ENCODE measurements at places on chromosomes 4 and X.
A peak's percentile ranks its signal among the peaks of the same experiment; 100 is the strongest.

DNA sequence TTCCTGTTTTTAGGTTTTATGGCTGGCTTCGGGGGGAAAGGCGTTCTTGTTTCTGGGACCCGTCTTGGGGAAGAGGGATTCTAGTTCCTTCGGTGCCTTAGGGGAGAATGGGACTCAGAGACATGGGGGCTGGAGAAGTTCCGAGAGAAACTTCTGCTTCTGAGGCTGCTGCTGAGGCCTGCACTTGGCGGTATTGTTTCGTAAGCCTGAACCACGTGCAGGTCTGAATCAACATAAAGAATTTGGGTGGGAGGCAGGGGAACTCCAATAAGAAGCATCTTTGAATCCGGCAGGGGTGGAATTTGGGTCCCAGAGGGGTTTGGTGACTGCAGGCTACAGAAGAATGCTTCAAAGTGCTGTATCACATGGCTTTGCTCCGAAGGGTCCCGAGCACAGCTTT is 15.1 kb downstream of the XG start:
- DNase-seq, result no peak

- DNase-seq, result no peak
Measured at GRCh38 chr4:10047967-10048366, 26.7 kb upstream of the SLC2A9 start.

DNA sequence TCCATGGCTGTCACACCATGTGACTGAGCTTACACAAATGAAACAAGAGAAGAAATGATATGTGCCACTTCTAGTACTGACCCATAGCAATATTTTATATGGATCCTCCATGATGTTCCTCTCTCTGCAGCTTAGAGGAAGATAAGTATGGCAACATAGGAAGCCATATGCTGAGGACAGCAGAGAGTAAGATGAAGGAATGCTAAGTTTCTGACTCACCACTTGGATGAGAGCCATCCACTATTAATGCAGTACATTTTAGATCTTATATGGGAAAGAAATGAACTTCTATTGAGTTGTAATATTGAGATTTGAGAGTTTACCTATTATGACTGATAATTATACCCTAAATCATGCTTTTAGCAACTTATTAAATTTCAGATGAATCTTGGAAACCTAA is 386.9 kb upstream of the MAOA start:
- DNase-seq, result no peak

GRCh38 chr4:65223601-65224000 is 446.7 kb downstream of the EPHA5 start:
- DNase-seq, result no peak

DNA sequence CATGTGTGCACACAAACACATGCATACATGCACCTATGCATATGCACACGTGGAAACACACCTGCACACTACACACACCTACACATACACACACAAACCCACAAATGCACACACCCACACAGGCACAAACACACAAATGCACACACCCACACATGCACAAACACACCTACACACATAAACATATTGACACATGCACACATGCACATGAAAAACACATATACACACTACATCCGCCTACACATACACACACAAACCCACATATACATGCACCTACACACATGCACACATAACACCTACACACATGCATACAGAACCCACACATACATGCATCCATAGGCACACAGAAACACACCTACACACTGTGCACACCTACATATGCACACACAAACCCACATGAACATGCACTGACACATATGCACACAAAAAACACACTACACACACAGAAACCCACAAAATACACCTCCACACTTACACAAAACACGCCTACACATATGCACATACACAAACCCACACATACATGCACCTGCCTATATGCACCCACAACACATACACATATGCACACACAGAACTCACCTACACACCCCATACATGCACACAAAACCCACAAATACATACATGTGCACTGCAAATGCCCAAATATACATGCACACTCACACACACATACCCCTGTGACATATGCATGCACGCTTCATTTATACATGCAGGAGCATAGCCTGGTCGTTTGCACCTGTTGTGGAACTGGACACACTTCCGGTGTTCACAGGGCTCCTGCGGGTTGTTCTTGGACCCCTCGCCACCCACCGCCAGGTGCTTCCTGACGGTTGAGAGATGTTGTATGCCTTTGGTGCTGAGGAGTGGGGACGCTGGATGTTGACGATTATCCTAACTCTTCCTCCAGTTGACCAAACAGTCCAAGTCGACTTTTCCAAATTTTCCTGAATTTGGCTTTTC is 22.1 kb downstream of the CD99 start:
- no peak for DNase-seq

GRCh38 chr4:128519163-128519830 is 231.7 kb upstream of the PGRMC2 start:
- DNase-seq, result no peak

- DNase-seq, result no peak
Measured at GRCh38 chr4:40256329-40256728, 59.5 kb downstream of the RHOH start.

DNA sequence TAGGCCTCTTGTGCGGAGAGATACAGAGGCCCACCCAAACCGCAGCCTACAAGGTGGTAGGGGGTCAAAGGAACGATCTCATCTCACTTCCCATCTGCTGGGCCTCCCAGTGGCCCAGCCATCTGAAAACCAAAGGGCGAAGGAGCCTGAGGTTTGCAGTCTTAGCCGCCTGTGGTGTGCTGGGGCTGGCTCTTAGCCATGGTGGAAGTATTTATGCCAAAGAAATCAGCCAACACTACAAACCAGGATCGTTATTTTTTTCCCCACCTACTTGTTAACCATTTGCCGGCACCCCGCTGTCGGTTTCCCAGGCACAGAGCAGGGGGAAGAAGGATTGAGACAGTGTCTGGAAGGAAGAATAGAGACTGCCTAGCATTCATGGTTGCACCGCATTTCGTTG is 30.9 kb upstream of the CDKL5 start:
- no peak for DNase-seq

DNA sequence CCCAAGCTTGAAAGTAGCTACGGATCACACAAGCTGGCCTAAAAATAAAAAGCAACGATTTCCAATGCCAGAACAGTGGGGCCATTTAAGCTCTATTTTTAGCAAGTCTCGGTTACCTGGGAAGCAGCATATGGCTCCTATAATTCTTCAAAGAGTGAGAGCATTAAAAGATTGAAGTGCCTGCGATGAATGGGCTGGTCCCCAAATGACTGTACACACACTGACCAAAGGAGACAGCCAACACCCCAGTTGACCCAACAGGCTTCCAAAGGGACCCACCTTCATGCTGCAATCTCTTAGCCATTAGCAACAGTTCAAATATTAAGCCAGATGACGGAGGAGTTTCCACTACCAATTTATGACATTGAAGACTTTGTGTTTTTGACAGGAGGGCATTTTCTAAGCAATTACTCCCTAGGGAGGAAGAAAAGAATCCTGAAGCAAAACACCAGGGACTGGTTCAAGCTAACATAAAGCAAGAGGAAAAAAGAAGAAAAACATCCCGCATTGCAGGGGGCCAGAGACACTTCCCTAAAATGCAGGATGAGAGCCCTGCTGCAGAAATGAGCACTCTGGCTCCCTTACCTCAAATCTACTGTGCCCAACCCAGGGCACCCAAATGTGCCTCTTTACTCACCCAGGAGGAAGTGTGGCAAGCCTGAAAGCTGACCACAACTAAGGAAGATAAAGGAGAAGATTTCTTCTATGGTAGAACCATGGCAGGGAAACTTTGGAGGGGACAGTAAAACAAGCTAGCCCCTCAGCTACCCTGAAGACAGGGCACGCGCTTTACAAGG is 21.6 kb downstream of the SH3KBP1 start:
- no peak for DNase-seq

- DNase-seq, result no peak
Measured at GRCh38 chr4:10917566-10917965, 233.0 kb upstream of the CLNK start.

DNA sequence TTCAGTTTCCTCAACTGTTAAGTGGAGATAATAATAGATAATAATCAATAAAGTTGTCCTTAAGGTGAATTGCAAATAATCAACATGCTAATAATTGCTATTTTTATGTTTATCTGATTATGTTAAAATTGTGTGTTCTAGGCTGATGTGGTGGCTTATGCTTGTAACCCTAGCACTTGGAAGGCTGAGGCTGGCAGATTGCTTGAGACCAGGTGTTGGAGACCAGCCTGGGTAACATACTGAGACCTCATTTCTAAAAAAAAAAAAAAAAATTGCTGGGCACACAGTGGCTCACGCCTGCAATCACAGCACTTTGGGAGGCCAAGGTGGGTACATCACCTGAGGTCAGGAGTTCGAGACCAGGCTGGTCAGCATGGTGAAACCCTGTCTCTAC is 175.2 kb downstream of the GC start:
- no peak for DNase-seq

- no peak for DNase-seq
Measured at GRCh38 chr4:3037957-3038461, 36.3 kb downstream of the HTT-AS start.

DNA sequence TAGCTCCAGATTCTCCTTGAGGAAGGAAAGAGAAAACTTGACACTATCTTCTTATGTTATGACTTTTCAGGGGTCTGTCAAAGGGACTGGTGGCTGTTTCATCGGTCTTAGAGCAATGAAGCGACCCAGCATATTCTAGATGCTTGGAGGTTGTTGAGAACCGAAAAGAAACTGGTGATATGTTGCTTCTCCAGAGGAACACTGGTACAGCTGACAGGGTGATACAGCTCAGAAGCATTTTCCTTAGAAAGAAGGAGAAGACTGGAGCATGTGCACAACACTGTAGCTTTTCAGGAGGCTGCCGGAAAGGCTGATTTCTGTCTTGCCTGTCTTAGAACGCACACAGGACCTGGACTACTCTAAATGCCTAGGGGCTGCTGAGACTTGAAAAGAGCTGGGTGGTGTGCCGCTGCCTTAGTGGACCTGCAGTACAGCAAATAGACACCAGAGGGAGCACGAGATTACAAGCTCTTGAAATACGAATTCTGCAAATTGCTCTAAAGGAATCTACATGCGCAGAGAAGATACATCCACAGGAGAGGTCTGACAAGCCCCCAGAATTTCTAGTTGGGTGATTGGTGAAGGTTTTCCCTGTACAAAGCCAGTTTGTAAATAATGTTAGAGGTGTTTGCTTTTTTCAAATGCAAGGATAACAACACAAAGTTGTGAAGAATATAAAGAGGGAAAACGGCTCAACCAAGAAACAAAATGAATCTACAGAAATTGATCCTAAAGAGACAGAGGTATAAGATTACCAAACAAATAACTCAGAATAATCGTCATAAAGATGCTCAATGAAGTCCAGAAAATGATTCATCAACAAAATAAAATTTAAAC is 223.1 kb upstream of the DMD start:
- peak; percentile 80 for DNase-seq

- DNase-seq, result peak; percentile 76
Measured at GRCh38 chr4:602559-602942, 22.8 kb upstream of the PDE6B start.

GRCh38 chrX:44071070-44071645 is 98.0 kb upstream of the NDP start:
- no peak for DNase-seq

- no peak for DNase-seq
Measured at GRCh38 chrX:30612250-30612655, 34.7 kb upstream of the TASL start.

DNA sequence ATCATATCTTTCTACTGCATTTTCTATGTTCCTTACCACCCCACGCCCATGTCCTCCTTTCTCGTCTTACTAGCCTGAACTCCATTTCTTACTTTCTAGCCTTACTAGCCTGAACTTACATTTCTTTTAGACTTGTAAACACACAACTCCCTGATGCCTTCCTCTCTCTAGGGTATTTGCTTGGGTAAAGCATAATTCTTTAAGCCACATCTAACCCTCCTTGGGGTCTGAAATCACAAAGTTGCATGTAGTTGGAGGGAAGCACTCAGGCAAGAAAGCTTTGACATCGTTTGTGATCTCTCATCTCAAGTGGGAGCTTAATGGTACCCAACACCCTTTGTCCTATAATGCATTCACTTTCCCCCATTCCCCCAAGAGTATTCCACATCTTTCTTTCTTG is 124.4 kb downstream of the SPOCK3 start:
- no peak for DNase-seq

DNA sequence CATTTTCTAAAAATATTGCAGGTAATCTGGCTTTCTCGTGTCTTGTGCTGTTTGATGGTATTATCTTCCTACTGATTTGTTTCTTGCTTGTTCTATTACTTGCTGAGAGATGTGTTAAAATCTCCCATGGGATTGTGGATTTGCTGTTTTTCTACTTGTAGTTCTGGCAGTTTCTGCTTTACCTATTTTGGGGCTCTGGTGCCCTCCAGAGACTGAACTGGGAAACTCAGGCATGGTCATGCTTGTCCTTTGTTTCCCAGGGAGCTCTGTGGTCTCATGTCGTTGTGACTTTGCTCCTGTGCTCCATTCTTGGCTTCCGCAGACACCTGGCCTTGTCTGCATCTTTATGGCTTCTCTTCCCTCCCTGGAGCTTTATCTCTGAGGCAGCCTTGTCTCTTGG is 39.5 kb downstream of the NSD2 start:
- peak; percentile 72 for DNase-seq

GRCh38 chr4:152633118-152633517 is 46.7 kb downstream of the TMEM154 start:
- DNase-seq, result peak; percentile 17

DNA sequence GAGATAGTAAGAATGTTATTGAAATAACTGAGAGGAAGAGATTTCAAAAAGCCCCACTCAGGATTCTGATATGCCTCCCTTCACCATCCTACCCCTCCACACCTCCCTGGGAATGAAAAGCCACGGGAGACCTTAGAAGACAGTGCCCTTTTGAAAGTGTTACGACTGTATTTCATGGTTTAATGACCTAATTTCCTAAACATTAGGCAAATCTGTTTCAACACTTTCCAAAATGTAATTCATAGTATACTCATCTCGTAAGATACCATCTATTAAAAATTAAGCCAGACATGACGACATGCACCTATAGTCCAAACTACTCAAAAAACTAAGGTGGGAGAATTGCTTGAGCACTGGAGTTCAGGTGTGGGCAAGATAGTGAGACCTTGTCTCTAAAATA is 106.3 kb downstream of the HNRNPD start:
- DNase-seq, result no peak

DNA sequence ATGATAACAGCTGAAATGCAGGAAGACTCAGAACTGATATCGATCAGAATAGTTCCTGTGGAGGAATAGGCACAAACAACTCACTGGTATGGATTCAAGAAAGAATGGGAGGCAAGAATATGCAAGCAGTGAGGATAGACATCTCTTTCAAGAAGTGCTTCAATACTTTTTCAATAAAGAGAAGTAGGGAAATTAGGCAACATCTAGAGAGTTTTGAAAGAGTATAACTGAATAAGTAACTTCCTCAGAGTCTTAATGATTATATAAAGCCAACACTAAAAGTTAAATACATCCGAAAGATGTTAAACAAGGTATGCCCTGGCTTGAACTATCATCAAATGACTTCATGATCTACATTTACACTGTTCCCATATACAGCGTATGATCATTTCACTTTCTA is 1443.0 kb downstream of the PCDH7 start:
- DNase-seq, result no peak

- no peak for DNase-seq
Measured at GRCh38 chrX:117840645-117841044, 276.0 kb downstream of the KLHL13 start.
